ENCODE measurements at places on chromosomes 1 and 21.
A peak's percentile ranks its signal among the peaks of the same experiment; 100 is the strongest.

DNA sequence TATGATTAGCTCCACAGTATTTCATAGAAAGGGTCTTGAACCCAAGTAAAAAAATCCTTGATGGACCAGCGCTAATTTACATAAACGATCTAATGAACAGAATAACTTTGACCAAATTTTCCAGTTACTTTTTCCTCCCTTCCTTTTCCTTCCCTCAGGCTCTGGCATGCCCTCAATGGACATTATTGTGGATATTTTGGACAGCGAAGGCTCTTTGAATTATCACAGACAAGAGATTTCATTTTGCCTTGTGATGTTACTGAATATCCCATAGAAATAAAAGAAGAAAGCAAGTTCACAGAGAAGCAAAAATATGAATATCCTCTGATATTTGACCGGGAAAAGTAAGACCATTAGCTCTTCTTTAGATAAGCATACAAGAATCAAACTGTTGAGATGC is 60.3 kb upstream of the EXO1 start:
- DNase-seq, result no peak

DNA sequence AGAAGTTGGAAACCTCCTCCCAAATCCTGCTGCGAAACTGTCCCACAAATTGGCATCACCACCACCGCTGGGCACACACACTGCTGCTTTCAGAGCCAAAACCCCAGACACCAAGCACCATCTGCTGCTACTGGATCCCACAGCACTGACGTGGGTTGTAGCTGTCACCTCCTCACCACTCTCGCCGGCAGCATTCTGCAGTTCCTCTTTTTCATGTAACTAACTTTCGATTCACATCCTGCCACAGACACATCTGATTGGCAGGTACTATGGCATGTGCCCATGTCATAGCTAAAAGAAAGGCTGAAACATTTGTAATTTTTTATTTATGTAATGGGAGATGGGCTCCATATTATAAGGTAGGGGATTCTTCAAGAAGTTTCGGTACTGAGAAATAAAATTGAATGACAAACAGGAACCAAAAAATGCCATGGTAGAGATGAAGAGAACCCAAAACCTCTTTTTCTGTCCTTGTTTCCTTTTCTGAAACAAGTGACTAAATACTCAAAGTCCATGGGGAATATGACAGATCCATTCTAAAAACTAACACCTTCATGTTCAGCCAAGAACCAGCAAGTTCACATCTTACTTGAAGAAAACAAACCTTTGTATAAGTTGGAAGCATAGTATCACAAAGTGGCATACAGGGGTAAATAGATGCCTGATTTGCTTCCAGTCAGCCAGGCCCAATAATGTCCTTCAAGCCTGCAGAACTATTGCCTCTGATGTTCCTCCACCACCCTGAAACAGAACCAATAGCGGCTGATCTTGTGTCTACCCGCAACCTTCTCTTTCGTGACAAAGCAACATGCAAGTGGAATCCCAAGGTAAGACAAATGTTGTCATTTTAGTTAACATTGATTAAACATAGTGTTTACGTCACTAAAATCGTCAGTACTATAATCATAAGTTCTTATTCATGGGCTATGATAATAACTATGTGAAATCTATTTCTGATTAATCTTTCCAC is 26.6 kb upstream of the RGS13 start:
- DNase-seq, result no peak

GRCh38 chr1:242525769-242526168 is 1.3 kb upstream of the PLD5 start:
- no peak for DNase-seq

GRCh38 chr1:170340308-170340707 is 191.7 kb upstream of the GORAB start:
- no peak for DNase-seq

DNA sequence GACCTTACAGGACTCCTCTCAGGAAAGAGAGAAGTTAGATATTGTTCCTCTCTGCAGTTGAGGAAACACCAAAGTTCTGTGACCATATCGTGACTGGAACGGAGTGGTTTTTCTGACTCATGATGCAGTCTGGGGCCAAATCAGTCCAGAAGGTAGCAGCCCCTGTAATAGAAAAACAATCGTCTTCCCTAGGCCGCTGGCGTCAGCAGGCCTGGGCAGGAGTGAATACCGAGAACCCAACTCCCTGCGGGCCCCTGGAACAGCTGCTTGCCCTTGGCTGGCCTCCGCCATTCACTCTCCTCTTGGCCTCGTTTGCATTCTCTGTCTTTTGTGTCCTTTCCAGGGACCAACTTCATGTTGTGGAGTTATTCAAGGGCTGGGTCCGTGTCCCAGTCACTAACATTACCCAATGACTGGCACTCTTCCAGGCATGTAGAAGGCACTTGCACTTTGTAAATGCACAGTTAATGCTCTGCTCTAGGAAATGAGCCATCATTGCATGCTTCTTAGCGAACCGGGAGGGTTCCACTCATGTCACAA is 10.9 kb upstream of the CD101 start:
- DNase-seq, result no peak

GRCh38 chr1:111448482-111448917 is 556 bp downstream of the WDR77 start:
- no peak for DNase-seq

DNA sequence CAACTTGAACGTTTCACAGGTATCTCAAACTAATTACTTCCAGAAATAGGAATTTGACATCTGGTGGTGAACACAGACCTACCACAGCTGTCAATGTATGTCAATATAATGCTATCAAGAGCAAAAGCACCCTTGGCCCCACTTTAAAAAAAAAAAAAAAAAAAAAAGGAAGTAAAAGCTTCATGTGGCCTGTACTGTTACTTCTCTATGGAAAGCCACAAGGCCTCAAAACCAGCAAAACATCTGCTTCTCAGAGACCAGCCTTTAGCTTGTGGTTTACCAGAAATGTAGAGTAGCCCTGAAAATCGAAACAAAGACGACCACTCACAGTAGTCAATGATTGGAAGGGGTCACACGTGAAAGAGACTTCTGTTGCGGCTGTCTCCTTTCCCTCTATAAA is 109.6 kb downstream of the SLC45A1 start:
- no peak for DNase-seq

GRCh38 chr1:212260557-212261355 is 24.5 kb upstream of the PPP2R5A start:
- peak; percentile 3 for DNase-seq

Measured in NCI-H1105 (cell line).